ENCODE measurements at places on chromosomes 3 and 15. TPM values are rescaled to one million over a fixed set of nuclear protein-coding genes. Genes with fewer than 3 reads are reported as not detected.

PLXNA1 gene
- 28.4 TPM for polyA plus RNA-seq

PTX3 gene
- 3.1 TPM for polyA plus RNA-seq

ITIH1 gene
- not detected for polyA plus RNA-seq

CFAP44 gene
- polyA plus RNA-seq: 31.4 TPM

TLR9 gene
- 0.15 TPM for polyA plus RNA-seq

ITPKA gene
- polyA plus RNA-seq: 0.53 TPM

Measured in left renal pelvis (tissue), 4 donors.